ENCODE measurements at places on chromosomes 16 and 17. TPM values are rescaled to one million over a fixed set of nuclear protein-coding genes. Genes with fewer than 3 reads are reported as not detected.

The TUFM gene
- 143 TPM for total RNA-seq

The NUDT21 gene
- total RNA-seq = 135 TPM

The LRRC37A2 gene
- 29.2 TPM for total RNA-seq

The MFAP4 gene
- total RNA-seq = 37.7 TPM

DNA sequence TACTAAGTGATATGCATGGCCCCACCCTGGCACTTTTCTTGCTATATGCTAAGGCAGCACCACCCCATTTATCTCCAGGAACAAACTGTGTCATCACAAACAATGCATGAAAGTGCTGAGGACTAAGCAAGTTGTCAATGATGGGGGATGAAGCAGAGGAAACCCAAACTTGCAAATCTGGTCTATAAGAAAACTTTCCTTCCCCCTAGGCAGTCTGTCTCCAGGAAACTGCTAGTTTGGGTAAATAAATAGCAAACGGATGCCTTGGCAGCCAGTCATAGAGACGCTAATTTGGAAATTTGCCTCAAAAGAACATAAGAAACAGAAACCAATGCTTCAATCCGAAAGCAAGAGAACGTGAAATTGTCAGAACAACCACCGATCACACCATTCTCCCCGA is 5.6 kb upstream of the HSBP1 start:
- peaks cover 3% of the 10 kb centered on the region for H3K36me3 ChIP-seq
- no peaks in the 10 kb centered on the region for H3K4me1 ChIP-seq
- no peak overlapping the region for H3K4me3 ChIP-seq
- peaks cover 5% of the 10 kb centered on the region for H3K27me3 ChIP-seq
- H3K27ac ChIP-seq = no peak overlapping the region

GRCh38 chr16:89574681-89575246 is 794 bp upstream of the CPNE7 start:
- no peak overlapping the region for H3K27ac ChIP-seq
- no peak overlapping the region for H3K4me3 ChIP-seq
- H3K27me3 ChIP-seq = peaks cover 15% of the 10 kb centered on the region
- peak; percentile 88 for DNase-seq

DNA sequence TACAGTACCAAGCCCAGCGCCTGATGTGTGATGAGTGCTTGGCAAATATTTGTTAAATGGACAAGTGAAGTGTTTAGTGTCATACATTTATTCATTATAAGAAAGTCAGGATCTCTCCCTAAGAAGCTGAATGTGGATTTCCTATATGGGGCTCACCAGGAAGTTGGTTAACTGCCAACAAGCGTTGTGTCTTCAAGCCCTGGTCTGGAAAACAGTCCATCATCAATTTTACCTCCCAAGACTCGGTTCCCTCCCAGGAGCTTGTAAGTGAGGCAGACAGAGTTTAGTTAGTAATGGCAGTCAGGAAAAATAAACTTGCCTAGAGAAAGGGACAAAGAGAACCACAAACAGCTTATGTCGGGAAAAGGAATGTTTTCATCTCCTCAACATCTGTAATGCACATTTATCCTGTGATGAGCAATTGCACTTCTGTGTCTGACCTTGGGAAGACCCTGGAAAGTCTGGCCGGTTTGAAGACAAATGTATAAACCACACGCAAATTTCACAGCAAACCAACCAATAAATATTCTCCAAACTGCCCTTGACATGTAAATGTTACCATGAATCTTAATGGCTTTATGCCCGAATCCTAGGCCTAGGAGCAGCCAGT is 28.3 kb downstream of the C16orf95 start:
- H3K4me3 ChIP-seq = no peak overlapping the region
- peaks cover 1% of the 10 kb centered on the region for H3K27me3 ChIP-seq

DNA sequence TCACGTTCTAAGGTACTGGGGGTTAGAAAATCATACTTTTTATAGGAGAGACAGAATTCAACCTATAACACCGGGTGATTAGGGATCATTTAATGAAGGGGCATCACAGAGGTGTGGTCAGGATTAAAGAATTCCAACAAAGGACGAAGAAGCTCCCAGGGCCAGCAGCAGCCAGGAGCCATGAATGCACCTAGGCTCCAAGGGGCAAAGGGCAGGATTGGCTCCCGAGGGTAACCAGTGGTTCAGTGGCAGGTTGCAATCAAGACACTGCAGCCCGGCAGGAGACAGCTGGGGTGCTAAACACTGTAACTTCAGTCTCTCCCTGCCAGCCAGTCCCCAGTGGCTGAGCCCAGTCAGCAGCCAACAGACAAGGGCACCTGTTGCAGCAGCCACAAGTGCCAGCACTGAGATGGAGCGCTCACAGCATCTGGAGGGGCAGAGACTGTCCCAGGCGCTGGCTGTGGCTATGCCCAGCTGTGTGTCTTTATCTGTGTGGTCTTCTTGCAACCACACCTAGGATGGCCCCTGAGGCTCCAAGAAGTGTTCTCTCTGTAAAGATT is 23.9 kb downstream of the DHRS7C start:
- peaks cover 5% of the 10 kb centered on the region for H3K27me3 ChIP-seq
- no peak overlapping the region for H3K27ac ChIP-seq
- peaks cover 1% of the 10 kb centered on the region for H3K4me1 ChIP-seq
- H3K36me3 ChIP-seq = no peaks in the 10 kb centered on the region
- DNase-seq = no peak
- H3K4me3 ChIP-seq = no peak overlapping the region

The ATXN7L3 gene
- total RNA-seq = 146 TPM

DNA sequence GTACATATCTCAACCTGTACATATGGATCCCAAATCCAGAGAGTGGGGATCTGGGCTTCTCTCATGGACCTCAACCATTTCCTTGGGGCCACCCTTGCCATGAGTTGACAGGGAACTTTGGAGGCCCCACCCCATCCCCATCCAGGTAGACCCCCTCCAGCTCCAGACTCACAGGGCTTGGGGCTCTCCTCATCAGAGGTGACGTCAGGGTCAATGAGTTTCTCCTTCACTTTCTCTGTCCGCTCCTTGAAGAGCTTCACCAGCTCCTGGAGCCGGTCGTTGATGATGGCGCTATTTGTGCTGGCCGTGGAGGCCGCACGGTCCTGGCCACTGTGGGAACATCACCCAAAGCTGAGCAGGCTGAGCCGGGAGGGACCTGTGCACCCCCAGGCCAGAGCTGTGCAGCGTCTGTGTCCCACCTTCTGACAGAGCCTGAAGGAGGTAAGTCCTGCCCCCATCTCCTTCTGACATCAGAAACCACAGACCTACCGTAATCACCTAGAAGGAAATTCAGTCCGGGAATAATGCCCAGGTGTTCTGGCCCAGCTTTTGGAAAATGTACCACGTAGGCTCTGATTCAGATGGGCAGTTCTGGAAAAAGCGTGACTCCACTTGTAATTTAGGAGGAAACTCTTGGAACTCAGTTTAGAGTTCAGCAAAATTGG is 50.6 kb downstream of the CNGB1 start:
- peaks cover 4% of the 10 kb centered on the region for H3K36me3 ChIP-seq
- no peak for DNase-seq
- H3K4me1 ChIP-seq = no peaks in the 10 kb centered on the region
- H3K4me3 ChIP-seq = no peak overlapping the region
- no peak overlapping the region for H3K27ac ChIP-seq
- H3K27me3 ChIP-seq = peaks cover 3% of the 10 kb centered on the region

GRCh38 chr17:31570951-31571892 is 179.7 kb downstream of the RAB11FIP4 start:
- DNase-seq = no peak
- H3K4me1 ChIP-seq = no peaks in the 10 kb centered on the region
- peaks cover 2% of the 10 kb centered on the region for H3K27me3 ChIP-seq
- no peak overlapping the region for H3K4me3 ChIP-seq

- H3K4me1 ChIP-seq = no peaks in the 10 kb centered on the region
- DNase-seq = no peak
- H3K27ac ChIP-seq = no peak within 1 kb of the TSS
- H3K36me3 ChIP-seq = peaks cover 9% of the 10 kb centered on the region
- H3K4me3 ChIP-seq = no peak within 1 kb of the TSS
Measured at GRCh38 chr17:8758137-8758596, at the start of gene SPDYE4. TSS of gene SPDYE4 (minus strand) at chr17:8758546. CDS start at chr17:8758382, 164 bp downstream.

The TBC1D3K gene
- not detected for total RNA-seq

DNA sequence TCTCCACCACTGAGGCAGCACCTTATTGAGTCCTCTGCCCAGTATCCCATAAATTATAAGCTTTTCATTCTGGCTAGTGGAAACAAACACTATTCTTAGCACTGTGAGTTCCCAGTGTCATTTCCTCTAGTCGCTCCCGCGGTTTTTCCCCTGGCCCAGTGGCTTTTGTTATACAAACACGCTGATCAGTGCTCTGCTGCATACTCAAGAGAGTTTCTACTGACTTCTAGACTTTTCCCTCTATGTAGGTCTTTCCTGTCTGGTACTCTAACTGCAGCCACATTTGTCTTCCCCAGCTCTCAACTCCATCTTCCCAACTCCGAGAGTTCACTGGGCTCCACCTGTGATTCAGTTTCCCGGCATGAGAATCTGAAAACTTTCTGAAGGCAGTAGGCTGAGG is 556.6 kb upstream of the SALL1 start:
- no peak for DNase-seq
- no peaks in the 10 kb centered on the region for H3K27me3 ChIP-seq
- H3K36me3 ChIP-seq = peaks cover 15% of the 10 kb centered on the region
- no peak overlapping the region for H3K4me3 ChIP-seq
- H3K4me1 ChIP-seq = no peaks in the 10 kb centered on the region

GRCh38 chr16:15928261-15929104 is 20.9 kb upstream of the ABCC1 start:
- H3K27ac ChIP-seq = no peak overlapping the region
- H3K36me3 ChIP-seq = no peaks in the 10 kb centered on the region
- no peak overlapping the region for H3K4me3 ChIP-seq
- no peak for DNase-seq

- peak; percentile 11 for DNase-seq
- H3K27ac ChIP-seq = no peak overlapping the region
- H3K36me3 ChIP-seq = peaks cover 4% of the 10 kb centered on the region
- H3K27me3 ChIP-seq = peaks cover 8% of the 10 kb centered on the region
- peaks cover 3% of the 10 kb centered on the region for H3K4me1 ChIP-seq
Measured at GRCh38 chr17:77502626-77503292, 362.0 kb downstream of the SEC14L1 start.

DNA sequence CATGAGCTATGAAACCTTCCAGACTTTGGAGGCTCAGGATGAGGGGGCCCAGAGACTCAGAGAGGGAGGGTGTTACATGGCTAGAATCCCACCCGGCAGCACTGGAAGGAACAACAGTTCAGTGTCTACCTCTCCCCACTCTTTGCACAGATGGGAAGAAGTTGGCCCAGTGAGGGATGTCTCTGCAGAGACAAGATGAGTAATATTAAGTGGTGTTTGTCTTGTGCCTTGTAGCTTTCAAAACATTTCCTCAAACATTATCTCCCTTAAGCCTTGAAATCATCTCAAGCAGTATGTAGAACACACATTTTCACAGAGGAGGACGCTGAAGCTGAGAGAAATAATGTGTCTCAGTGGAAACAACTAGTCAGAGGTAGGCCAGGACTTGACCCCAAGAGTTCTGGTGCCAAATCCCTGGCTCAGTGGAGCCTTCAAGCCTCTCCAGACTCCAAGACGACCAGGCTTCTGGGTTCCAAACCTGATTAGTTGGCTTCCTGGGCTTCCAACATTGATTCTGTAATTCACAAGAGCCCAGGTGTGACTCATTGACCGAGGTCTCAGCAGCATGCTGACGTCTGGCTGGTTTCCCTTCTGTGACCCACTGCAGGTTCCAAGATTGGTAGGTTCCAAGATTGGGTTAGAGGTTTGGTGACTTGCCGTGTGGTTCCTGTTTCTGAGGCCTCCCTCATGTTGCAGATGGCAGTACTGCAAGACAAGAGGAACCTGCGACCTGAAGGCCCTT is 7.4 kb downstream of the RNF112 start:
- peaks cover 4% of the 10 kb centered on the region for H3K27me3 ChIP-seq
- DNase-seq = no peak
- no peak overlapping the region for H3K27ac ChIP-seq
- no peak overlapping the region for H3K4me3 ChIP-seq
- no peaks in the 10 kb centered on the region for H3K4me1 ChIP-seq

DNA sequence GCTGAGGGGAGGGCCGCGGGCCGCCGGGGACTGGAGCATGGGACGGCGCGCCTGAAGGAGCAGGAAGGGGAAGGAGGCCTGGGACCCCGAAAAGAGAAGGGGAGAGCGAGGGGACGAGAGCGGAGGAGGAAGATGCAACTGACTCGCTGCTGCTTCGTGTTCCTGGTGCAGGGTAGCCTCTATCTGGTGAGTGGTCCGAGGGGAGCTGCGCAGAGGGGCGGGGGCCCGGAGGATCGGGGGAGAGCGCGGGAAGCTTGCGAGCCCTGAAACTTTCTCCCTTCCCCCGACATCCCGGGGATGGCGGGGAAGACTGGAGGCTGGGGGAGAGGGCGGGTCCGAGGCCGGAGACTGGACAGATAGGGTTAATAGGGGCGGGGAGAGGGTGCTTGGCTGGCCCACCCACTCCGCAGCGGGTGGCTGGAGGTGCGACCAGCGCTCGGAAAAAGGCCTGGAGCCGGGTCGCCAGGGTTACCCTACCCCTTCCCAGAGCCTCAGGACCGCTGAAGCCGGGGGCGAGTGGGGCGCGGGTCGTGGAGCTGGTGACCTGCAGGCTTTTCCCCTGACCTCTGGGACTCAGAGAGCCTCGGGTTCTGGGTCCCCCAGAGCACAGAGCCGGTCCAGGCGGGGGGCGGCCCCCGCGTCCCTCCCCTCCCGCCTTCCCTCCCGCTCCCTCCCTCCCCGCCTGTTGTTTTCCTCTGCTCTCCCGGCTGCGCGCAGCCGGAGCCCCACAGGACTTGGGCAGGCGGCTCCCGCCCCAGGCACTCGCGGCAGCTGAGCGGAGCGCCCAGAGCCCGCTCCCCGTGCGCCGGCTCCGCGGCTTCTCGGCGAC is 631 bp downstream of the NXPH3 start:
- H3K4me1 ChIP-seq = peaks cover 19% of the 10 kb centered on the region
- no peak overlapping the region for H3K27ac ChIP-seq
- peak; percentile 76 for DNase-seq
- peaks cover 2% of the 10 kb centered on the region for H3K27me3 ChIP-seq
- H3K36me3 ChIP-seq = no peaks in the 10 kb centered on the region
- peak overlapping the region; percentile 87 for H3K4me3 ChIP-seq

The ABCA10 gene
- total RNA-seq = 4.2 TPM

- H3K4me3 ChIP-seq = peak overlapping the region; percentile 85
- peak overlapping the region; percentile 62 for H3K27ac ChIP-seq
- H3K4me1 ChIP-seq = peaks cover 28% of the 10 kb centered on the region
- DNase-seq = no peak
Measured at GRCh38 chr17:81390873-81391255, 4.4 kb upstream of the BAHCC1 start.

- peaks cover 5% of the 10 kb centered on the region for H3K36me3 ChIP-seq
- H3K27me3 ChIP-seq = peaks cover 1% of the 10 kb centered on the region
- H3K4me1 ChIP-seq = no peaks in the 10 kb centered on the region
- no peak overlapping the region for H3K27ac ChIP-seq
Measured at GRCh38 chr16:12988071-12988470, 86.7 kb downstream of the SHISA9 start.

- no peak for DNase-seq
- H3K27ac ChIP-seq = no peak overlapping the region
- peaks cover 4% of the 10 kb centered on the region for H3K36me3 ChIP-seq
Measured at GRCh38 chr17:51674579-51675255, 414.4 kb downstream of the UTP18 start.
